ENCODE measurements at places on chromosomes 16 and 17.
A peak's percentile ranks its signal among the peaks of the same experiment; 100 is the strongest.

DNA sequence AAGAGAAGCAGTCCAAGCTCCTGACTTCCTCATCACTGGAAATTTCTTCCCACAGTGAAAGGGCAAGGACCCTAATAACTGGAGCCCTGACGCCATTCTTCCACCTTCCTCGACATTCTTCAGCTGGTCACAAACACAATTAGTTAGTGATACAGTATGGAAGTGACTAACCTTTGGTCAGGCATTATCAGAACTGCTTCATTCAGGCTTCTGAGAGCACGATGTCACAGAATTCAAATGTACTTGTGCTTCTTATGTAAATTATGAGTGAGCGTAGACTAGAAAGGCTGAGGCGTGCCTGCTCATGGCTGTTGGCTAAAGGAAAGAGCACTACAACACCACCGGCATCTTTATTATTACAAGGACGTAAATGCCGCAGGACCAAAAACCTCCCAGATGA is 302.9 kb upstream of the AXIN2 start:
- no peak for DNase-seq

- DNase-seq: no peak
These were observed 6.5 kb upstream of the QRICH2 start for GRCh38 chr17:76314392-76315227.

DNA sequence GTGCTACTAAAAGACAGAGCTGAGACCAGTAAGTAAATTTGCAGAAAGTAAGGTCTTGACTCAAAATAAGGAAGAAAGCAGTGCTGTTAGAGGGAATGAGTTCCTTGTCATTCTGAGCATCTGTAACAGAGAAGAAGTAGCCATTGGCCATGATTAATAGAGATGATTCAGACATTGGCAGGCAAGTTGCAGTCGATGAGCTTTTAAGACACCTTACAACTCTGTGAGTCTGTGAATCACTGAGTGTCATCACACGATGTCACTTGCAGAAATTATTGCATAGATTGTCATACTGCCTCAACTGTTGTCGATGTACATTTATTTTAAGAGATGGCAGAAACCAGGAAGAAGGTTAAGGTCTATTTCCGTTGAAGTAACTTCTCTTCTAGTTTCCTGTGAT is 201.1 kb upstream of the CDH13 start:
- no peak for DNase-seq

DNA sequence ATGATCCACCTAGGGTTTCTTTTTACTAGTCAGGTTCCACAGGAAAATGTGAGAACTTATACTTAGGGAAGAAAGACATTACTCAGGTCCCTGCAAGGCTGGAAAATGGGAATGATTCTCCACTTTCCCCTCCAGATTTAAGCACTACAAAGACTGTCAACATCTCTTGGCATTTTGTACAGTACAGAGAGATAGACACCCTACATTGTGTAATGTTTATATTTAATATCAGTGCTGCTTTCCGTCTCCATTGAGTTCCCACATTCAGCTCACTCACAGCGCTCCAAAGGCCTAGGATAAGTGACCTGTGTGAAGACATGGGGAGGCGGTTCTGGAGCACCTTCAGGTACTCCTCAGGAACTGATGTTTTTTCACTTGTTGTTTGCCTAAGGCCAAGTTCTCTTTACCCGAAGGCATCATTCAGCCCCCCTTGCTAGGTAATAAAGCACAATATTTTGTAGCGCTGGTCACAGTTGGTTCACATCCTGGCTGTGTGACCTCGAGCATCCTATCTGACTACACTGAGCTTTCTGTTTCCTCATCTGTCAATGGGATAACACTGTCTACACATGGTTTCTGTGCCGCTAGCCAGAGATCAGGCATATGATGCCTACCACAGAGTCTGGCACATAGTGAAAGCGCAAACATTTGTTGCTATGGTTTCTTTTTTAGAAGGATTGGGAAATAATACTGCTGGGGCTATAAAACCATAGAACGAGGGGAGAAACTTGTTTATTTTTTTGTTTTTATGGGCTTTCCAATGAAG is 226.6 kb downstream of the ZFHX3 start:
- no peak for DNase-seq

DNA sequence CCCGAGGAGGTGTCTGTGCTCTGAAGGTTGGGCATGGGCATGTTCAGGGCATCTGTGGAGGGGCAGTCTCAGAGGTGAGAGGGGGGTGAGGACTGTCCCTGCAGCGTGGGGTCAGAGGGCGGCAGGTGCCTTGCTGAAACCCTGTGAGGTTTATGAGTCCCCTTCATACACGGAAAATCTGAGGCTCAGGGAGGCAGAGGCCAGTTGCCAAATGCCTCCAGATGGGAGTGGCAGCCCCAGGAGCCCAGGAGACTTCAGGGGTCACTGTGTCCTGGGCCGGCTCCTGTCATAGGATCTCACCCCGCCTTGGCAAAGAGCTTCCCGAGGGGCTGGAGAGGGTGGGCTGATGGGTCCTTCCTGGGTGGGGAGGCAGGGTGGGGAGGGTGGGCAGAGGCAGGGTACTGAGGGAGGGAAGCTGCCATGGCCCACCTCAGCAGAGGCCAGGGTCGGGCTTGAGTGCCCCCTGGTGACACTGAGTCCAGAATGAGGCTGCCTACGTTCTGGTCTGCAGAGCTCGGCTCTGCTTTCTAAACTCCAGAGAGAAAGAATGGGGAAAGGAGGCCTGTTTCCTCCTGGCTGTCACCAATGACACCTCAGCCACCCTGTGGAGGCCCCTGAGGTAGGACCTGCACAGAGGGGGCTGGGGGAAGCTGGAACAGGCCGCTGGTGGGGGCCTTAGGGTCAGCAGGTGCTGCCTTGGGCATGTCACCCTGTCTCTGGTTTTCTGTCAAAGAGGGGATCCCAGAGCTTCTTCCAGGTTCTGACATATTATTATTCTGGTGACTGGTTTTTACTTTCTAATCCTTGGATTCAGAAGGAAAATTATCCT is 1.1 kb downstream of the LGALS9 start:
- no peak for DNase-seq

GRCh38 chr17:47719411-47720152 is 13.5 kb upstream of the TBX21 start:
- DNase-seq: no peak

DNA sequence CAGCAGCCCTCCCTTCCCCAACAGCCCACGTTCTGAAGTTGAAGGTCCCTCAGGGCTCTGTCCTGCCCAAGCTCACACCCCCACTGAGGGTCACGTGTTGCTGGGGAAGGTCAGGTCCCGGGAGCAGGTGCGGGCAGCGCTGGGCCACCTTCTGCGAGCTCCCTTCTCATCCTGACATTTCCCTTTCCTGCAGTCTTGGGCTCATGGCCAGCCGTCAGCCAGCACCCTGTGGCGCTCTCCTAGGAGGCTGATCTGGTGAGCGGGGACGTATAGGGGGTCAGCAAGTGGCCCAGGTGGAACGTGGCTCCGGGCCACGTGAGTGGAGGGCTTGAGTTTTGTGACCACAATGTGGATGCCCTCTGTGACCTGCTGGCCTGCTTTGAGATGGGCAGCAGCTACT is 73.4 kb downstream of the RAP1GAP2 start:
- DNase-seq: peak; percentile 87

- no peak for DNase-seq
These were observed 97.9 kb upstream of the IRX6 start for GRCh38 chr16:55225972-55226542.

DNA sequence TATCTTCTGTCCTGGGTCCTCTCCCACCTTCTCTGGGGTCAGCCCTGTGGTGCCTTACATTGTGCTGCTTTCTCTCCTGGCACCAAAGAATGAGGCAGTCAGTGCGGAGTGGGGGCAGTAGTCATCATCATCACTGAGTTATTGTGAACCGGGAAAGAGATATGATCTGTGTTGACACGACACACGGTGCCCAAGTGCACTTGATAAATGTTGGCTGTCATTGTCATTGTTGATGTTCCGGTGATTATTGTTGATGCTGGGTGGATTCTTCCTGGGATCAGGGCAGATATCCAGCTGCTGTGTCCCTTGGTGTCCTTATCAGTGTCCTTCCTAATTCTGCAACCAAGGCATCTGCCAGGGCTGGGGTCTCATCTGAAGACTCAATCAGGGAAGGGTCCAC is 121.7 kb downstream of the ABCC6 start:
- no peak for DNase-seq

DNA sequence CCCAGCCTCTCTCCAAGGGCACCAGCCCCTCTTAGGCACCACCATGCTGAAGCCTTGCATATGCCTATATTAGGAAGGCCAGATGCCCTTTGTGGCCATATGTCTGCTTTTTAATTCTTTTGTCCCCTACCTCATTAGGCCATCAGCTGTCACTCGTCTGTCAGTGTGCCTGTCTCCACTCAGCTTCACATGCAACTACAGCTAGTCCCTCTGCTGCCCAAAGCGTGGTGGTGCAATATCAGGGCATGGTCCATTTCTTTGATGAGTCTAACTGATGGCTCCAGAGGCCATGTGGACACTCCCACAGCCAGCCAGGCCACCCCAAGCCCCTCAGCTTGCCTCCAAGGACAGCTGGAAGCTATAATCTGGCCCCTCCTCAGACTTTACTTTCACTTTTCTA is 36.3 kb downstream of the MYO18A start:
- DNase-seq: no peak

DNA sequence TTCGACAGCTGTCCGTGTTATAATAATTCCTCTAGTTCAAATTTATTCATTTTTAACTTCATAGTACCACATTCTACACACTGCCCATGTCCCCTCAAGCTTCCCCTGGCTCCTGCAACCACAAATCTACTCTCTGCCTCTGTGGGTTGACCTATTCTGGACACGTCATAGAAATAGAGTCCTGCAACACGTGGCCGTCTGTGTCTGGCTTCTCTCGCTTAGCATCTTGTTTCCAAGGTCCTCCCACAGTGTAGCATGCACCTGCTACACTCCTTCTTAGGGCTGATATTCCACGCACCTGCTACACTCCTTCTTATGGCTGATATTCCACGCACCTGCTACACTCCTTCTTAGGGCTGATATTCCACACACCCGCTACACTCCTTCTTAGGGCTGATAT is 16.5 kb downstream of the SCGB1C2 start:
- no peak for DNase-seq

GRCh38 chr17:81040791-81041337 is 5.9 kb downstream of the BAIAP2 start:
- no peak for DNase-seq

DNA sequence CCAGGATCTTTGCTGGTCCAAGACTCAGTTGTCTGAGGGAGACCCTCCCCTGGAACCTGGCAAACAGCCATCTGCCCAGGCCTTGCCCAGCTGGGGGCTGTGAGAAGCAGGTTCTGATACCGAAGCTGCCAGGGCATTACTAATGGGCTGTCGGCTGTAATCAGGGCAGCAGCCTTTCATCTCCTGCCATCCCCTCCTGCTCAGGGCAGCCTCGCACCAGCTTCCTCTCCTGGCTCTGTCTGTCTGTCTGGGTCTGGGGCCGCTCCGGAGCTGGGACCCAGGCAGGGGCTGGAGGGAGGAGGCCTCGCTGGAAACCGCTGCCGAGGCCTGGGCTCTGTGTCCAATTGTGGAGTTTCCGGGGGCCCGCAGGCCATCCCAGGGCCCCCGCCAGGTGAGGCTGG is 21.6 kb upstream of the BRD7 start:
- DNase-seq: no peak

DNA sequence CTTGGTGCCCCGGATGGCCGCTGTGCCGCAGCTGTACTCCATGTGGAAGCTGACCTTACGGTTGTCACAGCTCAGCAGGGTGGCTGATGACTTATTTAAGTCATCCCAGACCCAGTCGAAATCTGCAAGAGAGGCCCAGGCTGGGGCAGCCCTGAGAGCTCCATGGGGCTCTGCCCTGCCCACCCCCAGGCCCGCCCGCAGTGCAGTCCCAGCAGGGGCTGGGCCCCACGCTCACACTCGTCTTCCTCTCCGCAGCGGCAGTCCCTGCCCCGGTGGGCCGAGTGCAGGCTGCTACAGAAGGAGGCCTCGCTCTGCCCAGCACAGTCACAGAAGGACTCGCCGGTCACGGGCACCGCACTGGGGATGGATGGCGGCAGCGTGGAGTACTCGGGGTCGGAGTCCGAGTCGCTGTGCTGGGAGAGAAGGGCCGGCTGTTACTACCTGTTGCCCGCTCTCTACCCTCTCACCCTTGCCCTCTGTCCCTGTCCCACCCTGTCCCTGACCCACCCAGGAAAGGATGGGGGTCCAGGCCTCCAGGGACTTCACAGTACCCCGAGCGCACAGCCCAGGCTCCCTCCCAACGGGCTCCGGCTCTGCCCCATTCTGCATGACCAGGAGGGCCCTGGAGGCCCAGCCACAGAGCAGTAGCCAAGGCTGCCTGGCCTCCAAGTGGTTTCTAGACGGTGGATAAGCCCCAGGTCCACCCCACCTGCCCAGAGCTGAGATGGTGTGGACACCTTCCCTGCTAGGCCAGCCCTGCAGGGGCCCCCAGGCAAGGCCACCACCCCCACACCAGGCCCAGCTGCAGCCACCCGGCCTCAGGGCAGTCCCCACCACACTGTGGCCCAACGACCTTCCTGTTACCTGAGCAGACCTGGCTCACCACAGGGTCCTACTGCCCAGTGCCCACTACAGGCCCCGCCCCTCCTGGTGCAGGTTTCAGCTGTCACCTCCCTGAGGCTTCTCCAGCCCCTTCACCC is 3.9 kb downstream of the SPSB3 start:
- peak; percentile 24 for DNase-seq

GRCh38 chr16:17265154-17265553 is 205.6 kb downstream of the XYLT1 start:
- DNase-seq: no peak

- DNase-seq: no peak
These were observed 11.8 kb downstream of the CTRB1 start for GRCh38 chr16:75230471-75231110.

- DNase-seq: no peak
These were observed 15.5 kb upstream of the SPACA3 start for GRCh38 chr17:32976131-32976530.

GRCh38 chr16:89160977-89161701 is 10.4 kb upstream of the CDH15 start:
- peak; percentile 74 for DNase-seq

GRCh38 chr16:53014287-53014686 is 38.4 kb downstream of the CHD9NB start:
- no peak for DNase-seq

DNA sequence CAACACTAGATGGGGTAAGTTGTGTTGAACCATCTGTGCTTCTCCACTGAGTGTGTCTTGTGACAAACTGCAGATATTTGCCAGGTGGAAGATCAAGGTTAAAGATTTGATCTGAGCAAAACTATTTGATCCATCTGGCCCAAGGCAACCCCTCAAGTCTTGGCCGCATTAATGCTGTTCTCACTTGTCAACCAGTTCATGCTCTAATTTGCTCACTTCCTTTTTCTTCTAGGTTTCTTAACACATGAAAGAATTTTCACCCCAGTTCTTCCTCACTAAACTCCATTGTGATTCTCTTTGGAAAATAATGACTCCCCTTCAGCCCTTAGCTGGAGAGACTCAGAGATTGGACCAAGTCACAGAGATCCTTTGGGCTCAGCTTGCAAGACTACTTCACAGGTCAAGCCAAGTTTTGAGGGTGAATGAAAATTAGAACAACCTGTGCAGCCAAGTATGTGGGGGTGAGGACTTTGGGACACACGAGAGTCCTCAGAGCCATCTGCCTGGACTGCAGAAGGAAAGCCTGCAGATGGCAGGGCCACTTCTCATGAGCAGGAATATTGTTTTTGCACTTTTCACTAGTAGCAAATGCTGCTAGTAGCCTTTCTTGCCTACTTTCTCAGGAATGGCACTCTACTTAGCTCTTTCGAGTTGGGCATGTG is 166.5 kb downstream of the AXIN2 start:
- no peak for DNase-seq
